ENCODE measurements at places on chromosomes 13 and 19.

- no peak for DNase-seq
These were observed 61.6 kb downstream of the CEBPG start for GRCh38 chr19:33434886-33435705.

DNA sequence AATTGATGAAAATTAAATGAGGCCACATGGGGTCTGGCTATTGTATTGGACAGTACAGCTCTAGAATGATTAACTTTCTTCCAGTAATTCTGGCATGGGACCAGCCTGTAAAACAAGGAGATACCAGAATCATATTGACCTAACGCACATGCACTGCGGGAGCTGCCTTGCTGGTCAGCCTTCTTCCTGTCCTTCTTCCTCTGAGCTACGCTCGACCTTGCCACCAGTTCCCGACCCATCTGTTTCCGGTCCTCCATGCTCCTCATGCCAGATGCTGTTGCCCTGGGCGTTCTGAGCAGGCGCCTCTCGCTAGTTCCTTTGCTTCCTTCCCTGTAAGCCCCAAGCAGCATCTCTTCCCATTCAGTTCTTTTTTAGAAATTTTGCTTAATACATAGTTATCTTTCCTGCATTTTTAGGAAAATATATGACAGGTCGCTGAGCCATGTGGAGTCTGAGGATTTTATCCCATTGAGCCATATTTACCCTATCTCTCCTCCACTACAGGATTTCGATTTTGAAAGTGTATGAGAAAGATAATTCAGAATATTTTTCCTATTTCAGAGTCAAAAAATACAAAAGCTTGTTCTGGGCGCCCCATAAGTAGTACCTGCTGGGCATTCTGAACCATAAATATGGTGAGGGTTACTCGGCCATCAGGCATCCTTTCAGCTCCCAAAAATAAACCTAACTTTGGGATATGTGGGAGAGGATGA is 38.6 kb downstream of the TNFRSF19 start:
- no peak for DNase-seq

DNA sequence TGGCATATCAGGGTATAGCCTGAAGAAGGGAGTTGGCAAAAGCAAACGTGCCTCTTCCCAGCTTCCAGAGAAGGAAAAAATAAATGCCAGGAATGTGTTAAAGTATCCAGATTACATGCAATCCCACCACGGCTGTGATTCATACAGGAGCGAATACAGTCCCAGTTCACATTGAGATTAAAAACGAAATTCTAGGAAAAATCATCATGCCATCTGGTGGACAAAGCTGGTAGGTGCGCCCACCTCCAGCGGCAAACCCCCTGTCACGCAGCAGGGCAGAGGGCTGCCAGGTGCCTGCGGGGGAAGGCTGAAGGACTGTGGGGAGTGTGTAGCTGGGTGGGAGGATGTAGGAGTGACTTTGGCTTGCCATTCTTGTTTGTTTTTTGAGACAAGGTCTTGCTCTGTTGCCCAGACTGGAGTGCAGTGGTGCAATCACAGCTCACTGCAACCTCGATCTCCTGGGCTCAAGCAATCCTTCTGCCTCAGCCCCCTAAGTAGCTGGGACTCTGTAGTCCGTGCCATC is 6.4 kb upstream of the DMWD start:
- peak; percentile 68 for DNase-seq

DNA sequence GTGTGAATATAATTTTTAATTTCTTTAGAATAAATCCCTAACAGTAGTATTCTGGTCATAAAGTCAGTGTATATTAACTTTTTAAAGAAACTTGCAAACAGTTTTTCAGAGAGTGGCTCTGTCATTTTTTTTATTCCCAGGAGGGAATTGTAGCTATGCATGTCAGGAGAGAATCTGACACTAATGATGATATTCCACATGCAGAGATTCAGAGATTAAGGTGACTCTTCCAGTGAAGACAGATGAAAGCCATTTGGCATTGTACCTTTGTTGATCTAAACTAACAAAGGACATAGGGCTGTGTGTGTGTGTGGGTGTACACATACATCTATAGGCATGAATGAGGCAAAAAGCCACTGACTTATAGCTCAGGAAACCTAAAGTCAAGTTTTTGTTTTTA is 99.9 kb downstream of the TNFSF13B start:
- DNase-seq, result no peak

DNA sequence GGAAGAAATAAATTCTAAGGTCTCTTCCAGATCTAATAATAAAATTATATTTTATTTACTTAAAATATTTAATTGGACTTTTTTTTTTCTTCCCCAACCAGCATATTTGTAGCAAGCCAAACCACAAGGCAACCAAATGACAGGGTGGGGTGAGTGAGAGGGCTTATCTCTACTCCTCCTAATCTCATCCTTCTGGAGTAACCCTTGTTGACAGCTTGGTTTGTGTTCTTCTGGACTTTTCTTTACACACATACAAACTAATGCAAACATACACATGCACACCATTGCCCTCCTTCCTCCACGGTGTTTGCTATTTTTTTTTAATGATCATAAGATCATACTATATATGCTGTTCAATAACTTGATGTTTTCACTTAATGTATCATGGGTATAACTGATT is 383.1 kb downstream of the DLEU7 start:
- no peak for DNase-seq

- no peak for DNase-seq
These were observed 64.7 kb downstream of the ZNF44 start for GRCh38 chr19:12229990-12230389.

GRCh38 chr19:645912-646778 is 6.5 kb downstream of the FGF22 start:
- DNase-seq, result no peak

- no peak for DNase-seq
These were observed 13.5 kb upstream of the GAS6 start for GRCh38 chr13:113877149-113877990.

DNA sequence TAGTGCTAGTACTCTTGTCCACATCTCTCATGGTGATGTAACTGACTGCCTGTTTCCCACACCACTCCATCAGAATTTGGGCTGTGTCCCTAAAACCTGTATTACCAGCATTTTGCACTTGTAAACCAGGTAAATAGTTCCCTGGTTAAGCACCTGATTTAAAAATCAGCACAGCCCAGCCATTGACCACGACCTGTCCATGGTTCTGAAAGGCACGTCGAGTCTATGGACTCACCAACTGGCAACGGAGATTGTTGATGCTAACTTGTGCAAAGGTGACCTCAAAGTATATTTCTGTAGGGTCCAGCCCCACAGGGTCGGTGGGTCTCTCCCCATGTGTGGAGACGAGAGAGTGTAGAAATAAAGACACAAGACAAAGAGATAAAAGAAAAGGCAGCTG is 46.7 kb upstream of the ZNF835 start:
- no peak for DNase-seq

DNA sequence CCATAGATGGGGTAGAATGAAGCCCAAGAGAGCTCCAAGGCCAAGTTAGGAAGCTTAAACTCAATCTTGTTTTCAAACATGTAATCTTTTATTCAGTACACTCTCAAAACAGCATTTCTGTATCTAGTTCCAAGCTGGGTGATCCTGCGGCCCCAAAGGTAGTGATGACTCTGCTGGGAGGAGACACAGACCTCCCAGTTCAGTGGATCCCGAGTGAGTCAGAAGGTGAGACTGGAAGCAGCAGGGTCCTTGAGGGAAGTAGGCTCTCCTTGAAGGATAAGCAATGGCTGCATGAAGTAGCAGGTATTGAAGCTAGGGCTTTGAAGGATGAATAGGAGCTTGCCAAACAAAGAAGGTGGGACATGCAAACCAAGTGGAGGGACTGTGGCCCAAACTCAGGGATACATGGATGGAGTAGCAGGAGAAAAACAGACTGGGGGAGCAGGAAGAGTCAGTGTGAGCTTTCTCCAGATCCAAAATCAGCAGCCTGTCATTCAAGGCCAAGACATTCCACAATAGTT is 9.6 kb downstream of the TINCR start:
- DNase-seq, result no peak

- no peak for DNase-seq
These were observed 12.3 kb downstream of the ATP8B3 start for GRCh38 chr19:1799695-1800342.

- DNase-seq, result no peak
These were observed 199.2 kb downstream of the LACC1 start for GRCh38 chr13:44078806-44079376.

- DNase-seq, result no peak
These were observed 5.7 kb upstream of the ZC3H13 start for GRCh38 chr13:46058268-46058667.

- no peak for DNase-seq
These were observed 16.3 kb upstream of the GTF3A start for GRCh38 chr13:27408074-27408473.

DNA sequence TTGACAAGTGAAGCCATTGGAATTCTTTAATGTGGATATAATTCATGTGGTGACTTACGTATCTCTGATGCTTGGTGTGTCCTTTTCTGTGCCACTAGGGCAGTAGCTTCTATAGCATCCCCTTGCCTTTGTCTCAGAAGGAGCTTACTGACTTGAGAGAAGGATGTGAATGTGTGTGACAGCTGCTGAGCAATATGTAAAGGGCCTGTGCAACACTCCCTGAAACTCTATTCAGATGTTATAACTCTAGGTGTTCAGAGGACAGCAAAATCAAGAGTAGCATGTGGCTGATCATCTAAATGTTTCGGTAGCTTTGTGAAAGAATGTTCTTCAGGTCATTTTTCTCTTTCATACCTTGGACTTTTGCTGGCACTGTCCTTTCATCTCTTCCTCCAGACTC is 189.5 kb downstream of the LMO7 start:
- no peak for DNase-seq

DNA sequence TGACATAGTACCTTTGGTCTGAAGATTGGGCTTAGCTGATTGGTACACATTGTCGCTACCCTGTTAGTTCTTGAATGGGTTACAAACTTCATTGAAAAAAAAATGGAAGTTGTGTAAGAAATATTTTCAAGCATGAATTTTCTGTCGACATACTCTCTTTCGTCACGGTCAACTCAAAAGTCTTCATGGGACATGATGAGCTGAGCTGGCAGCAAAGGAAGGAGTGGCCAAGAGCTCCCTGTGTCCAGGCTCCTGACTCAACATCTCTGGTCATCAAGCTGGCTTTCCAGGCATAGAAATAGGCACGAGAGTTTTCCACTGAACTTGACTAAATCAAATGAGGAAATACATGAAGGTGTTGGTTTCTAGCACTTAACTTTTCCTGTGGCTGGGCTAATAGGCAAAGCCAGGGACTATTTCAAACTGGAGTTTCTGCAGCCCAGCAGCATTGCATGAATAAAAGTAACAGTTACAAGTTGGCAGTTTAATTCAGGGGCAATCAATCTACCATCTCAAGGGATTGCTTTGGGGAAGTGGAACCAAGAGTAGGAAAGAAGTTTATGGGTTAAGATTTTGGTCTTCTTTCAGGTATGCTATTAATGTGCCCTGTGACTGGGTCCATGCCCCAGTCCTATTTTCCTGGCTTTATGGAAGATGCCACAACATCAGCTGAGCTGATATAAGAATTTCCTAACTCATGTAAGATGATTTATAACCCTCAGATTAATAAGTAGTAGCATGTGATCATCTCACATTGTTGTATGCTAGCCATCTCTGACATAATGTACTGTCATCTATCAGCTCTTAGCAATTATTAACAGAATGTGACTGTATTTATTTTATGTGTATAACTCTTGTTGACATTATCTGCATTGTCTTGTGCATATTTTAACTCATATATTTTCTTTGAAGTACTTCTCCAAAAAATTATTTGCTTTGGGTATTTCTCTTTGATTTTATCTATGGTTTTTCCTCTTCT is 385.8 kb downstream of the DLEU7 start:
- DNase-seq, result no peak

- DNase-seq, result peak; percentile 66
These were observed 1.2 kb downstream of the ZFP36 start for GRCh38 chr19:39407660-39408391.

DNA sequence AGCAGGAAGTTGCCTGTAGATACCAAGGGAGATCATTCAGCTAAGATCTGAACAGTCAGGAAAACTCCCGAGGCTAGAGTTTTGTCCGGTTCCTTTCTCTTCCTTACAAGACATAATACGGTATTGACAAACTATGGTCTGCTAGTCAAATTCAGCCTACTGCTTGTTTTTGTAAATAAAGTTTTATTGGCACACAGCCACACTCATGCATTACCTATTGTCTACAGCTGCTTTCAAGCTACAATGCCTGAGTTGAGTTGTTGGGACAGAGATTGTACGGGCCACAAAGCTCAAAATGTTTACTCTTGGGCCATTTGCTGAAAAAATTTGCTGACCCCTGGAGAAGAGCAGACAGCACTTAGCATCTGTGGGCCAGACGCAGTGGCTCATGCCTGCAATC is 2.5 kb downstream of the SLC1A6 start:
- no peak for DNase-seq

- DNase-seq, result peak; percentile 60
These were observed 370.7 kb downstream of the COG6 start for GRCh38 chr13:40026174-40026585.

DNA sequence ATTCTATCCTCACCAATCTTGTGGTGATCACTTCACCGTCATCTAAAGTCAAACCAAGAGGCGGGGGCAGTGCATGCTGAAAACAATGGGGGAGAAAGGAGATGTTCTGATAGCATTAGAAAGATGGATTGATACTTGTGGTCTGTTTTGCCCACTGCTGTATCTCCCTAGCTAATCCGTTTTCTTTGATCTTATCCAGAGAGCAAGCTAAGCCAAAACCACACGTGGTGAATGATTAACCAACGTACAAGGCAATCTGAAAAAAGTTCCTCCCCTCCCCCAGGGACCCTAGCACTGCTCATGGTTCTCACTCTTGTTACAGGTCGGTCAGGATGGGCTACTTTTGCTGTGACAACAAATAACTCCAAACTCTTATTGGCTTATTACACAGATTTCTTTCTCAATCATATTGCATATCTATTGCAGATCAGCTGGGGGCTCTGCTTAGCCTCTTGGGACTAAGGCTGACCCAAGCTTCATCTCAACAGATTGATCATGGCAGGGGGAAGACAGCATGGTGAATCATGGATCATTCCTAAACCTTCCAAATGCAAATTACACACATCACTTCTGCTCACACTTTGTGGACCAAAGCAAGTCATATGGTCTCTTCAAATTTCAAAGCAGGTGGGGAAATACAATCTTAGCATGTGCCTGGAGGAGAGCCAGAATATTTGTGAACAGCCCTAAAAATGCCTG is 11.9 kb upstream of the C13orf42 start:
- peak; percentile 8 for DNase-seq

- DNase-seq, result no peak
These were observed 8.3 kb upstream of the NBEA start for GRCh38 chr13:34933786-34934185.
